ENCODE measurements at places on chromosomes 12 and 14. TPM values are rescaled to one million over a fixed set of nuclear protein-coding genes. Genes with fewer than 3 reads are reported as not detected.

Gene POTEG
- not detected for total RNA-seq

Gene RAB15
- total RNA-seq, result 20.0 TPM

Gene CDK2
- 53.0 TPM for total RNA-seq

Gene PSMD9
- total RNA-seq, result 128 TPM

Gene MYH6
- total RNA-seq, result 0.10 TPM

Gene TSHR
- total RNA-seq, result not detected

Gene MIP
- not detected for total RNA-seq

Gene ADAM21
- total RNA-seq, result not detected

Data from A549 treated with AZD2906 at 1 μM for 4 hours (cell line).